Spleen (tissue), 13 donors: ENCODE measurements at places on chromosomes 16 and 17. TPM values are rescaled to one million over a fixed set of nuclear protein-coding genes. Genes with fewer than 3 reads are reported as not detected.

DNA sequence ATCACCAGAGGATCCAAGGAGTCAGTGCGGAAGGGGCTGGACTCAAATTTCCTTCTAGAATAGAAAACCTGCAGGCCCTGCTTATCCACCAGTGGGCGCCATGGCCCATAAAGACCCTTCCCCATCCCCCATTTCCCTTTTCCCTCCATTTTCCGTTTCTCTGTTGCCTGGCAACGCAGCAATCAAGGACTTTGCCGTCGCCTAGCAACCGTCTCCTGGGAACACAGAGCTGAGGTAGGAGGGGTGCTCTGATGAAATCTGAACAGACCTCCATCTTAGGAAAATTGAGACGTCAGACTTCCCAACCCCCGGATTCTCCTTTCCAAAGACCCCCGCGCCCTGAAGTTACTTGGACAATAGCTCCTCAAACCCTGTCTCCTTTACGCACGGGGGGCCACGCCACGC lies 5.7 kb downstream of the DLG4 start:
- DNase-seq, result no peak
- peak overlapping the region; percentile 79 for H3K27ac ChIP-seq
- peaks cover 69% of the 10 kb centered on the region for H3K4me1 ChIP-seq
- no peaks in the 10 kb centered on the region for H3K27me3 ChIP-seq

GRCh38 chr16:46812781-46813540 lies 18.0 kb downstream of the C16orf87 start:
- H3K27me3 ChIP-seq, result no peaks in the 10 kb centered on the region
- H3K4me3 ChIP-seq, result no peak overlapping the region
- H3K27ac ChIP-seq, result no peak overlapping the region
- H3K36me3 ChIP-seq, result no peaks in the 10 kb centered on the region

The TP53TG3 gene
- total RNA-seq, result not detected

The PDXDC1 gene
- total RNA-seq, result 57.6 TPM

The MMP2 gene
- 40.3 TPM for total RNA-seq
